HT1080 (cell line): ENCODE measurements at places on chromosomes 1 and 21. TPM values are rescaled to one million over a fixed set of nuclear protein-coding genes. Genes with fewer than 3 reads are reported as not detected.

GRCh38 chr1:155170101-155170785 lies 2.9 kb downstream of the KRTCAP2 start:
- DNase-seq, result no peak

DNA sequence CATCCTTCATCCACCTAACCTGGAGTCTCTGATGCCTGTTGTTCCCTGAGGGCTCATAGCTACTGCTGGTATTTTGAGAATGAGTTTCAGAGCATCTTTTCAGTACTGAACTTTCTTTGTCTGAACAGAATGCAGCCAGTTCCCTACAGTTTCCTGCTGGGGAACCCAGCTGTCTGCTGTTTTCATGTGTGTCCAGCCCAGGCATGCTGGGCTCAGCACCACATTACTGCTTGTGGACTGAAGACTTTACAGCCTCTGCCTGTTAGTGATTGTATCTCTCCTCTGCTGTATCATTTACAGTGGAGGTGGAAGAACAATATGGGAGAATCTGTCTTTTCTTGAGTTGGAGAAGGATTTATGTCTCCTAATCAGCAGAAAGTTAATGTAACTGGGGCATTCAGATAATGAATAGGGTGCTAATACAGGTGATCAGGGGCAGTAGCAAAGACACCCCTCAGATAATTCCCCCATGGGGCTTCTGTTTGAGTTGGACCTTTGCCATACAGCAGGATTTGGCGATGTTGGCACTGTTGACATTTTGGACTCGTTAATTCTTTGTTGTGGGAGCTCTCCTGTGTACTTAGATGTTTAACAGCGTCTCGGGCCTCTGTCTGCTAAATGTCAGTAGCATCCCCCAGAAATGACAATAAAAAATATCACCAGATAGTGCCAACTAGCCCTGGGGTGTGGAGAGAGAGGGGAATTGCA lies 207.7 kb downstream of the HHAT start:
- DNase-seq, result no peak

DNA sequence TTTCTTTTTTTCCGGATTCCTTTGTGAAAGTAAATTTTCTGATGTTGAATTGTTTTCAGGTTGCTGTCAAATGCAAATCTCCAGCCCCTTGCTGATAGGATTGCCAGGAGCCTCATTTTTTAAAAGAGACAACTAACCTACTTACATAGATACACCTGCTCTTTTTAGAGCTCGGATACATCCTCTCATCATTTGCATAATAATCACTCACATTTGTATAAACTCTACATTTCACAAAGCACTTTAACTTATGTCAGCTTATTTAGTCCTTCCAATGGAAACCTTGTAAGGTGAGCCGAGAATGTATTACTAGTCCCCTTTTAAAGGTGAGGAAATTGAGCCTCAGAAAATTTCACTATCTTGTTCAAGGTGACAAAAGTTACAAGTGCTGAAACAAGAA lies 84.8 kb downstream of the KCTD3 start:
- DNase-seq, result no peak

- no peak for DNase-seq
These were observed 66.0 kb downstream of the SYDE2 start for GRCh38 chr1:85134583-85135391.

- DNase-seq, result no peak
These were observed 8.1 kb upstream of the SLAMF9 start for GRCh38 chr1:159962176-159962575.

GRCh38 chr21:29394051-29394450 lies 95.3 kb downstream of the BACH1 start:
- DNase-seq, result no peak

TSPAN1 gene
- 0.77 and 2.4 TPM in 2 replicates for total RNA-seq

IL20 gene
- total RNA-seq, result not detected in 2 replicates

OLIG1 gene
- not detected in 2 replicates for total RNA-seq

- no peak for DNase-seq
These were observed 26.6 kb downstream of the CRYAA start for GRCh38 chr21:43195121-43196021.

DNAH14 gene
- 20.8 and 21.5 TPM in 2 replicates for total RNA-seq

DNA sequence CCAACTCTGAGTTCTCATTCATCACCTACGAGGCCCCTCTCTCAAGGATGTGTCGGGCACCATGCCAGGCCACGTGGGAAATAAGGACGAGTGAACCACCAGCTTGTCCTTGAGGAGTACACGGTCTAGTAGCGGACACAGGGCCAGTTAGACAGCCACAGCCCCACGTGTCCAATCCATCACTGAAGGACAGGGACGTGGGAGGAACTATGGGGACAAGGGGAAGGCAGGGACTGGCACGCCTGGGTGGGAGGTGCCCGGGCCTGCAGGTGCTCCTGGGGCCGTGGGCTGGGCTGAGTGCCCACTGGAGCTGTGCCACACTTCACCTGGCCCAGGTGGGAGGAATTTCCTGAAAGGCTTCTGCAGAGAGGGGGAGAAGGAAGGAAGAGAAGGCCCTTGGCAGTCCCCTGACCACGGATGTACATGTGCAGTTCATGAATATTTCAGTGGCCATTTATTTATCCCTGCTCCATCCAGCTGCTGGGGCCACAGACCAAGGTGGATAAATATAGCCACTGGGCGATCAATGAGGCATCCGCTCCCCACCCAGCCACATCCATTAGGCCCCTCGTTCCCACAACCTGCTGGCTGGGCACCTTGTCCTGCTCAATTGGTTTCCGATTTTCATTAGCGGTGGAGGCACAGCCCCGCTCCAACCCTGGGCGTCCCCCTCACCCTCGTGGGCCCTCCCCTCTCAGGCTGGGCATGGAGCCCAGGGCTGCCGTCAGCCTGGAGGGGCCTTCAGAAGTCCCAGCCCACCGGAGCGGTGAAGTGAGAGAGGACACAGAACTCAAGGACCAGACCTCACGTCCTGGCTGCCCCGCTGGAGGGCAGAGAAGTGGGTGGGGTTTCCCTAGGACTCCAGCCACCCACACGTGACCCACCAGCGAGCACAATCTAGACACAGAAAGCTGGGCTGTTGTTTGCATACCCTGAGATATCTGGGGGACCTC lies 59.5 kb downstream of the CASZ1 start:
- no peak for DNase-seq

ZNF644 gene
- 32.4 and 35.3 TPM in 2 replicates for total RNA-seq

TTF2 gene
- total RNA-seq, result 24.0 and 25.0 TPM in 2 replicates

GRCh38 chr1:212699104-212699624 lies 476 bp downstream of the BATF3 start:
- peak; percentile 64 for DNase-seq

BTG2 gene
- 10.9 and 11.8 TPM in 2 replicates for total RNA-seq

PCP4L1 gene
- total RNA-seq, result 0.10 and 0.27 TPM in 2 replicates

DNA sequence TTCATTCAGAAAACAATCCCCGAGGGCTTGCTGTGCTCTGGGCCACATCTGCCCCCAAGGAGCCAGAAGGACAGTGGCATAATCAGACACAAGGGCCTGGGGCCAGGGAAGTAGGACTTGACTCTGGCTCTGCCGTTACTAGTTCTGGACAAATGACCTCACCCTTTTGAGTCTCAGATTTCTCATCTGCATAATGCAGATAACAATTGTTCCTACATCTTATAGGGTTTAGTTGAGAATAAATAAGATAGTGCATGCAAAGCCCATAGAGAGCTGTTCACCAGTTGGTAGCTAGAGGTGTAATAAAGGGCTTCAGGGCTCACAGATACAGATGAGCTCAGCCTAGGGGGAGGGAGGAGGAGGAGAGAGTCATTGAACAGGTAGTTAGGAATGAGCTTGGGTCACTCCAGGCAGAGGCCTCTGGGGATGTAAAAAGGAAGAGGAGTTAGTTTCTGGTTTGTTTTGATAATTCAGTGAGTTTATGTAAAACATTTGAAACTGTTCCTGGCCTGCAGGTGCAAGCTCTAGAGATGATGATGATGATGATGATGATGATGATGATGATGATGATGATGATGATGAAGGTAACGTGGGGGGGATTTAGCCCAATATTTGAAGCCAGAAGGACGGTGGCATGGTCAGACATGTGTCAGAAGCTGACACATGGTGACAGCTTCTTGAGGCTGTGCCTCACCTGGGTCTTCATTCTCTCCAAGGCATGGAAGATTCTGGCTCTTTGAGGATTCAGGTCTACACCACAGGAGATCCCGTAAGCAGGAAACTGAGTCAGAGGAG lies 858 bp downstream of the LACTBL1 start:
- DNase-seq, result no peak

- no peak for DNase-seq
These were observed 605.9 kb downstream of the NPHP4 start for GRCh38 chr1:5386371-5386770.

AMY2A gene
- not detected in 2 replicates for total RNA-seq
